ENCODE measurements at places on chromosomes 1 and 21. TPM values are rescaled to one million over a fixed set of nuclear protein-coding genes. Genes with fewer than 3 reads are reported as not detected.

The NFASC gene
- 6.8 TPM for total RNA-seq

The C1orf146 gene
- not detected for total RNA-seq

The RBM11 gene
- not detected for total RNA-seq

The CLCA4 gene
- total RNA-seq = not detected

The DNALI1 gene
- total RNA-seq = 3.3 TPM

The CD52 gene
- 7.5 TPM for total RNA-seq

The PYGO2 gene
- total RNA-seq = 19.2 TPM

The TIMM17A gene
- total RNA-seq = 78.8 TPM

The KIF21B gene
- total RNA-seq = 3.6 TPM

GRCh38 chr1:191255354-191256054 lies 777.8 kb upstream of the BRINP3 start:
- no peak overlapping the region for H3K27ac ChIP-seq
- no peaks in the 10 kb centered on the region for H3K4me1 ChIP-seq
- no peak overlapping the region for H3K4me3 ChIP-seq
- H3K36me3 ChIP-seq = no peaks in the 10 kb centered on the region
- H3K27me3 ChIP-seq = no peaks in the 10 kb centered on the region

DNA sequence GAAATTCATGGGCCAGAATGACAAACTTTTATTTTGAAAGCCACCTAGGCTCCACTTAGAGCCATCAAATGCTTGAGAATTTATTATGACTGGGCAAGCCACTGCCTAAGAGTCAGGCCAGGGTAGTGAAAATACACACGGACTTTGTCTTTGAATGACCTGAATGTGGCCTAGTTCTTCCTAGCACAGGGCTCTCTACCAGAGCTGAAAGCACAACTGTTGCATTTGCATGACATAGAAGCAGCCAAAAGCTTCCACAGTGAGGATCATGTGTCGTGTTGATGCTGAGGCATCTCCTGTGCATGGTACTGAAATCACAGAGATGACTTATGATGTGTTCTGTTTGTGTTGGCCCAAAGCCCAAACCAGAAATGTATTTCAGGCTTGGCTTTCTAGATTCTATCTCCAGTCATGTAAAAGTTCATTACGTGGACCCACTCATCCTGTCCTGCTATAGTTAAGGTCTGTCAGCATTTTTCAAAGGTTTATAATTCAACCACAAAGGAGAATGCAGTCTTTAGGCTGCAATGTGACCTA lies 164.0 kb upstream of the UBE2U start:
- no peaks in the 10 kb centered on the region for H3K36me3 ChIP-seq
- no peak for DNase-seq
- H3K4me3 ChIP-seq = no peak overlapping the region
- H3K27me3 ChIP-seq = no peaks in the 10 kb centered on the region
- H3K27ac ChIP-seq = peak overlapping the region; percentile 33

DNA sequence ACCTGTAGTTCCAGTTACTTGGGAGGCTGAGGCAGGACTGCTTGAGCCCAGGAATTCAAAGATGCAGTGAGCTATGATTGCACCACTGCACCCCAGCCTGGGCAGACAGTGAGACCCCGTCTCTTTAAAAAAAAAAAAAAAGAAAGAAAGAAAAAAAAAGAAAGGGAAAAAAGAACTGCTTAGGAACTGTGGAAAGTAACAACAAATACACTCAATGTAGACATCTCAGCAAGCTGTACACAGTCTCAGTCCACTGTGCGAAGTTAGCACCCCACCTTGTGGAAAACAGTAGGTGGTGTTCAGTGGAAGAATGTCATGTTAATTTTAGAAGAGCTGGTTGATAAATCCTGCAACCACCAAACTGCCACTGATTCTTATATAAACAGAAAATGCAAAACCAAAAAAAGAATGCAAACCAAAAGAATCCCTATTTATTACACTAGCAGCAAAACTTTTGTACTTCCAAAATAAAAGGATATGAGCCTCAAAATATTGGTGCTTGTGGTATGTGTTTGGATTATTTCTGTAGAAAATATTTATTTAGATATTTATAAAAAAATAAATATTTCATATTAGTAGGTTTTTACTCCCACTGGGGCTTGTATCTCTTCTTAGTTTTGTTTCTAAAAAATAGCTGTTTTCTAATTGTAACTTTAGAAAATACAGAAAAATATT lies 31.1 kb downstream of the ALG14 start:
- no peaks in the 10 kb centered on the region for H3K36me3 ChIP-seq
- H3K27ac ChIP-seq = no peak overlapping the region
- H3K4me1 ChIP-seq = peaks cover 7% of the 10 kb centered on the region
- peak; percentile 60 for DNase-seq
- no peak overlapping the region for H3K4me3 ChIP-seq

DNA sequence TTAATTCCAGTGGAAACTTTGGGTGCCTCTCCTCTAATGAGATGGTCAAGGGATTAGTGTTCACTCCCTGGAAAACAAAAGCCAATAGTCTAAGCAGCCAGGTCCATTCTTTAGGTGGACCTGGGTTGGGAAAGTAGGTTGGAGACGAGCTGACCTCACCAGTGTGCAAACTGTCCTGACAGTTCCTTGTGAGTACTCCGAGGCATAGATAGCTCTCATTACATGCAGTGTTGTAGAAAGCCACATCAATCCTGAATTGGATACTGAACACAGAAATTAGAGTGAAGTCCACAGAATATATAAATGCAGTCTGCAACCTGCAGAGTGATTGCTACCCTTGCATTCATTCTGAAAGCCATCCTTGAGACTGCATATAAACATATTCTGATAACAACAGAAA lies 675.1 kb upstream of the CXADR start:
- H3K36me3 ChIP-seq = no peaks in the 10 kb centered on the region
- no peak overlapping the region for H3K27ac ChIP-seq
- no peaks in the 10 kb centered on the region for H3K27me3 ChIP-seq

DNA sequence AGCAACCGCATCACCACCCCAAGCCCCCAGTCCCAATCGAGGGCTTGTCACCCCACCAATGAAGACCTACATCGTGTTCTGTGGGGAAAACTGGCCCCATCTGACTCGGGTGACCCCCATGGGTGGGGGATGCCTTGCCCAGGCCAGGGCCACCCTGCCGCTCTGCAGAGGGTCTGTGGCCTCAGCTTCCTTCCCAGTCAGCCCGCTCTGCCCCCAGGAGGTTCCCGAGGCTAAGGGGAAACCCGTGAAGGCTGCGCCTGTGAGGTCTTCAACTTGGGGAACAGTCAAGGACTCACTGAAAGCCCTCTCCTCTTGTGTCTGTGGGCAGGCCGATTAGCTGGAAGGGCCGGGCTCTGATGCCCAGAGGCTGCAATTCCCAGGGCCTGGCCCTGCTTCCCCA lies 2.0 kb downstream of the SRARP start:
- H3K27me3 ChIP-seq = no peaks in the 10 kb centered on the region
- H3K27ac ChIP-seq = no peak overlapping the region
- H3K4me1 ChIP-seq = no peaks in the 10 kb centered on the region
- H3K36me3 ChIP-seq = no peaks in the 10 kb centered on the region
- H3K4me3 ChIP-seq = no peak overlapping the region

DNA sequence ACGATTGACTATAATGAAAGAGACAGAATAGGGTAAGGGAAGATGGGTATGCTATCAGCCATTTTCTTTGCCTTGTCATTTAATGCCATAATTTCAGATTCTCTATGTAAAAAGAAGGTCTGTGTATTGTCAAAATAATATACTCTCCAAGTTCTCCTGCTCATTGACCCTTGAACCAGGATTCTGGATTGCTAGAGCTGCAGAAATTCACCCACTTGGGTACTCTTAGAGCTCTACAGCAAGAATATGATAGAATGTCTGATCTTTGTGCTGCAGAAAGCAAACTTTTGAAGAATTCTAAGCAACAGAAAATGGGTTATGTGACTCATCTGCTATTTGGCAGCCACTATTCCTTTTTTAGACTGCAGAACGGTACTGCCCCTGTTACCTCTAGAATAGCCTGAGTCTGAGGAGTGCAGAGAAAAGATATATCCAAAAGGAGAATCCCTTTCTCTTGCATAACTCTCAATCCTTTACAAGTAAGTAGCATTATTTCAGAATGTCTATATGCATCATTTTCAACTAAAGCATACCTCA lies 78.2 kb upstream of the TENT5C start:
- no peak overlapping the region for H3K27ac ChIP-seq
- DNase-seq = no peak
- H3K36me3 ChIP-seq = peaks cover 3% of the 10 kb centered on the region
- H3K27me3 ChIP-seq = no peaks in the 10 kb centered on the region

GRCh38 chr1:24558902-24559791 lies 3.3 kb downstream of the NCMAP start:
- peaks cover 6% of the 10 kb centered on the region for H3K4me1 ChIP-seq
- H3K27me3 ChIP-seq = peaks cover 31% of the 10 kb centered on the region
- H3K27ac ChIP-seq = no peak overlapping the region
- H3K4me3 ChIP-seq = no peak overlapping the region
